Stimulated activated CD8-positive, alpha-beta memory T cell treated with anti-CD3 and anti-CD28 coated beads, Interleukin-4, amount 100 ng/mL, for 4 hours (primary cell): ENCODE measurements at places on chromosomes 4 and X.

GRCh38 chr4:76246025-76246424 is 5.5 kb upstream of the FAM47E start:
- DNase-seq: no peak

DNA sequence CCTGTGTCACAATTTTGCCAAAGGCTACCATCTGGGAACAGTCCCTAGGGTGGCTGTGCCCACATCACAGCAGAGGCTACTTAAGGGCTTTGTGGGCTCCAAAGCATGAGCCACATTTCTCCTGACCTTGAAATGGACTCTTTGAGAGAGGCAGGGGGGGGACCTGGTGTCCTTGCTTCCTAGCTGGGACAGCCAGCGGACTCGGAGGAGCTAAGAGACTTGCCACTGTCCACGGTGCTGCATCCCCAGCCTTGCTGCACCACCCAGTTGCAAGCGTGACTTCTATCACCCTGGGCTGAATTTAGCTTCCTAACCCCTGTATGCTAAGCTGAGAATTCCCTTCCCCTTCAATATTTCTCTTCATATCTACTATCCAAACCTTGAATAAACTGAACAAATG is 99.0 kb downstream of the PHKA2 start:
- DNase-seq: no peak

DNA sequence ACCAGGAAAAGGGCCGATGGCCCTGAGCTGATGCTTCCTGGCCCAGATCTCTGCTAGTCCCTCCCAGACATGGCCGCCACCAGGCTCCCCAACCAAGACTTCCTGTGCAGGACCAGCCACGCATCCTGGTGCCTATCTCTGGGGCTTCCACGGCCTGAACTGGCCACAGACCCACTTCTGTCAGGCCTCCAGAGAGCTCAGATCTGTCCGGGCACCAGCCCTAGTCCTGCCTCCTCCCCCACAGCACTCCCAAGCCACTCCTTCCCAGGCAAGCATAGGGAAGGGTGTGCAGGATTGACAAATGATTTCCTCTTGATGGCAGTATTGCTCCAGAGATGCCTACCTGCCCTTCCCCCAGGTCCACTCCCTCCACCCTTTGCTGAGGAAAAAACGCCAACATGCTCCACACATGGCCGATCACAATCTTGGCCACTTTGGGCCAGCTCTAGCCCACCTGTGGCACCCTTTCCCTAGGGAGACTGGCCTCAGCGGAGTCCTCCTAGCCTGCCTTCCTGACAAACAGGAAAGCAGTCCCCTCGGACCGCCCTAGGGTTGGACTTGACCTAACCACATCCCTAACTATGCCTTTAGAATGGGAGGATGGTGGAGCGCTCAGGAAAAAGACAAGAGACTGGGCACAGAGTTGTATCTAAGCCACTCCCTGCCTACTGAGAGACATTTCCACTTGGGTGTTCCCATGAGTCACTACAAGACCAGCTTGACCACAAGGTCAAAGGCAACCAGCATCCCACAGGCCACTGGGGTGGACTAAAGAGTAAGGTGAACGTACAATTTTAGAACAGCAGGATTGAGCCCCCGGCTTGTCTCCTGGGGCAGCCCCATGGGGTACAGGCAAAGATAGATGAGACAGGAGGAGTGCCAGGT is 277.5 kb upstream of the AGTR2 start:
- no peak for DNase-seq

DNA sequence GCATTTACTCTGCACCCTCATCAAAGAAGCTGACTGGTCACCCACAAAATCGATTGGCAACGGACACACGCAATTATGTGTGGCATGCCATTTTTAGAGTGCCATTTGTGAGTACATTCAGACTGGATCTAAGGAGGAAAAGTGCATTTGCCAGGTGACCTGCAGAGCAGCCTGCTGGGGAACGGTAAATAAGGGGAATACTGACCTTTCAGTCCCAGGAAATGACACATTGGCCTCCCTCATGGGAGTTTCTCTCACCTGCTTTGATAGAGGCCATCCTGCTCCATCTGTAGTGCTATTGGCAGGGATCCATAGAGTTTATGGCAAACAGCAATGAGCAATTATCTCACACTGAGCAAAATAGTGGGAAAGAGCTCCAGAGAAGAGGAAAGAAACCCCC is 127.8 kb downstream of the DDX53 start:
- no peak for DNase-seq

DNA sequence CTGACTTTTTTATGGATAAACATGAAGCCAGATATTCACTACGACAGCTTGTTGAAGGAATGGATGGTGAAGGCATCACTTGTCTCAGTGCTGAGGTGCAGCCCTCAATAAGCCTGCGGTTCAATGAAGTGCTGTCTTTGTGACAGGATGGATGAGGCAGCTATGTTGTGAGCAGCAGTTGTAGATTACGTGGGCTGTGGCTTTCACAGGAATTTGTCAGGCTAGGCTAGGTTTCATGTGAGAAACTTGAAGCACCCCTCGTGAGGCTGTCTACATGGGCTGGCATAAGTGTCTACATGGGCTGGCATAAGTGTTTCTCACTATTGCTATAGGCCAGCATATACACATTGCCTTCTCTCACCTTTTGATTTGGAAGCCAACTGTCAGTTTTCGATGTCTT is 1050.0 kb downstream of the ADGRL3 start:
- DNase-seq: no peak

DNA sequence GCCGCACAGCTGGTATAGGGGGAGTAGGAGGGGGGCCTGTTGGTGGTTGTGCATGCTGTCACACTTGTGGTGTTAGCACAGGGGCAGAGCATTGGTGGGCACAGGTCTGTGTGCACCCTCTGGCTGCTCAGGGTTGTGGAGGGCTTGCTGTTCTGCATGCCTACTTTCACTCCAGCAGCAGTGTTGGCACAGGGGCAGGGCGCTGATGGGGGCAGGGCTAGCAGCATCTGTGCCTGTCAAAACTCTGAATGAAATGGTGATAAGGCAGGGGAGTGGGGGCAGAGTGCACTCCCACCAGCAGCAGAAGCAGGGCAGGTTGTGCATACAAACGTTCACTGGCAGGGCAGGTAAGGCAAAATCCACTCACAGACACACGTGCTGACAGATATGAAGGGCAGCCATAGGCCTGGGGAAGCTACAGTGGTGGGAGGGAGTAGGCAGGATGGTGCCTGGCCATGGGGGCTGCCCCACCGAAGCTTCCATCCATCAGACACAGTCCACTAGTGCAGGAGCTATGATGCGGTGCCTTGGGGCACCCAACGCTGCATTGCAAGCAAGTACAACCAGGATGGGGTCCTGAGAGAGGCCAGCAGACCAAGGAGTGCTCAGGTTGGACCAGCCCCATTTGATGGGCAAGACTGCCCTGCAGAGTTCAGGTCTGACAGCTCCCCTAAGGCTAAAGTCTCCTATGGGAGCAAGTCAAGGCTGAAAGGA is 160.7 kb upstream of the SPANXC start:
- DNase-seq: no peak

DNA sequence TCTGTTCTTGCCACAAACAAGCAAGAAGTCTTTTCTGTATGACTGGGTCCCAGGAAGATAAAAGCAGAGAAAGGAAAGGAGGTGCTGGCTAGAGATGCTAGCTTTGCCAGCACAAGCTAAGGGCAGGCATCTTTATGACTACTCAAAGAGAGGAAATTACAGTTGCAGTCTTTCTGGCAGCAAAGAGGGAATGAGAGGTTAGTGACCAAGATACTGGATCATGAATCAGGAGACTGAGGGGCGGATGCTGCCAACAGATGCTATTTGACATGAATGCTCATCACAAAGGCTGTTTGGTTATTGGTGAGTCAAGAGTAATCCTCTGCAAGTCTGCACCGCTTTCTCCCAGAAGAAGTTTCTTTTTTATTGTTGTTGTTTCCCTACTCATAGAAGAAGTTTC is 5.5 kb upstream of the XIAP start:
- no peak for DNase-seq

DNA sequence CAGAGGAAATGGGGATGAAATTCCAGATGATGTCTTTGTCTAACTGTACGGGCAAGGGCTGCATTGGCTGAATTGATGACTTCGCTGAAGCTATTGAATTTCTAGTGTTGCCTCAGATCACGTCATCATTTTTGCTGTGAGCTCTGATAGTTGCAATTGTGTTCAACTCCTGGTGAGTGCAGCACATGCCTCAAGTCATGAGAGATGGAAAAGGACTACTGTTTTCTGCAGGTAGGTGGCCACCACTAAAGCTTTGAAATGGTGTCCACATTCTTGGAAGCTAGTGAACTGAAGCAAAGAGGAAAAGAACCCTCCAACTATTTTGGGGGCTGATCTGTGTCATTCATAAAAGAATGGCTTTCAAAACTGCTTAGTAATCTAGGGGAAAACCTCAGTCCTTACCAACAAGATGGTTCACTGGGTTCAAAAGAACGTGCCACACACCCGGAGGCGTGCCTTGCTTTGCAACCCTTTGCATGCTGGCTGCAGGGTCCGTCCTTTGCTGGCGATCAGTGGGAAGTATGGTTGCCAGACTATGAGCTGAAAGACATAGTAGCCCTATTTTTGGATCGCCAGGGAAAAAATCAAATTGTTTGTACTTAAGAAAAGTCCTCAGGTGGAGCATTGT is 88.1 kb upstream of the STOX2 start:
- no peak for DNase-seq

GRCh38 chr4:76515975-76516843 is 81.2 kb downstream of the SHROOM3 start:
- DNase-seq: no peak

- no peak for DNase-seq
These were observed 7.3 kb downstream of the AIFM1 start for GRCh38 chrX:130158311-130158710.

- DNase-seq: no peak
These were observed 95.8 kb downstream of the MGST2 start for GRCh38 chr4:139761461-139761860.
